ENCODE measurements at places on chromosomes 16 and 17.

DNA sequence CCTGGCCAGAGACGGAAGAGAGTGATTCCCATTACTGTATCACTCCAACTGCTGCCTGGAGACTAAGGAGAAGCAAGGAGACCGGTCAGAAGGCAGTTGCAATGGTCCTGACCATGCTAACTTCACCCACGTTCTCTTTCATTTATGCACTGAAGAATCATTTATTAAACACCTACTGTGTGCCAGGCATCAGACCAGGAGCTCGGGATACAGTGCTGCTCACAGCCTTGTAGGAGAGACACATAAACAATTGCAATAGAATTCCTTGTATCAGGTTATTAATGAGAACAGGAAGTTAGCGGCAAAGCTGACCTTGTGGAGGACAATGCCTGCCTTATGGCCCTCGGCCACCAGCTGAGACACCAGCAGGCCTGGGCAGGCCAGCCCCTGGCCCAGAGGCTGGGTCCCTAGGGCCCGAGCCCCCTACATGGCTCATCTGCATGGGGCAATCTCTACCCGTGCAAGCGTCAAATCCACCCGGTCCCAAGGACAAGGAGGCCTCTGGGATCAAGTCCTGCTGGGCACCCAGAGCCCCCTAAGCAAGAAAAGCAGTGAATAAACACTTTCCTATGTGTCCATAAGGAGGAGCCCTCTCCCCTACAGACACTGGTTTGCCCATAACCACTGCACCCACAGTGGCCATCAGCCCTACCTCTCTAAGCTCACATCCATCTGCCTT is 8.6 kb upstream of the ENPP7 start:
- peak; percentile 65 for DNase-seq

- DNase-seq, result no peak
These were observed 51.4 kb downstream of the RAP1GAP2 start for GRCh38 chr17:2847381-2848333.

DNA sequence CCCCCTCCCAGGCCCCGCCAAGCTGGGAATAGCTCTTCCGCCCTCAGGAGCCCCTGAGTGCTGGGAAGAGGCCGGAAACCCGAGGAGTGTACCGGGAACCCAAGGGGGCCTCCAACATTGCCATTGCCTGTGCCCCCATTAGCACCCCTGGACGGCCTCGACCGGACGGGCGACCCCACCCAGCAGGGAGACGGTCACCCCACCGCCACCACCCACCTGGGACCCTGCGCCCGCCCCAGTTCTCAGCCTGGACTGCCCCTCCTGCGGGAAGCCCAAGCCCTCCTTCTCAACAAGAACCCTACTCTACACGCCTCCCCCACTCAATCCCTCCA is 2.0 kb downstream of the CARHSP1 start:
- no peak for DNase-seq

- DNase-seq, result peak; percentile 30
These were observed 55.1 kb upstream of the CNTNAP4 start for GRCh38 chr16:76222087-76222486.

- no peak for DNase-seq
These were observed 15.3 kb downstream of the NLK start for GRCh38 chr17:28057731-28058246.

GRCh38 chr17:17149520-17150447 is 56.3 kb downstream of the PLD6 start:
- DNase-seq, result no peak

DNA sequence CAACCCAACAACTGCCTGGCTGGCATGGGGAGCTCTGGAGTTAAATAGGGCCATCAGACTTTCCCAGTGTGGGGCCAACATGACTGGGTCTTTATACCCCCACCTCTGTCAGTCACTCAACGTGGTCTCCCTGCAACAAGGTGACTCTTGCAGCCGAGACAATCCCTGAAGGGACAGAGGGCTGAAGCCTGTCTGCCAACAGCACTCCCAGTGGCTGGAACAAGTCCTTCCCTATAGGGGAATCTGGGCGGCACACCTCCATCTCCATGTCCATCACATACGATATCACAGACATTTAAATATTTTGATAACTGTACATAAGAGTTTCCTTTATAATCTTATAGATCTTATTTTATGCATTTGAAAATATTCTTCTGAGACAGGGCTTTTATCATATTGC is 4.8 kb upstream of the MAPT start:
- no peak for DNase-seq

- no peak for DNase-seq
These were observed 1396.2 kb downstream of the CDH8 start for GRCh38 chr16:60640038-60640437.

DNA sequence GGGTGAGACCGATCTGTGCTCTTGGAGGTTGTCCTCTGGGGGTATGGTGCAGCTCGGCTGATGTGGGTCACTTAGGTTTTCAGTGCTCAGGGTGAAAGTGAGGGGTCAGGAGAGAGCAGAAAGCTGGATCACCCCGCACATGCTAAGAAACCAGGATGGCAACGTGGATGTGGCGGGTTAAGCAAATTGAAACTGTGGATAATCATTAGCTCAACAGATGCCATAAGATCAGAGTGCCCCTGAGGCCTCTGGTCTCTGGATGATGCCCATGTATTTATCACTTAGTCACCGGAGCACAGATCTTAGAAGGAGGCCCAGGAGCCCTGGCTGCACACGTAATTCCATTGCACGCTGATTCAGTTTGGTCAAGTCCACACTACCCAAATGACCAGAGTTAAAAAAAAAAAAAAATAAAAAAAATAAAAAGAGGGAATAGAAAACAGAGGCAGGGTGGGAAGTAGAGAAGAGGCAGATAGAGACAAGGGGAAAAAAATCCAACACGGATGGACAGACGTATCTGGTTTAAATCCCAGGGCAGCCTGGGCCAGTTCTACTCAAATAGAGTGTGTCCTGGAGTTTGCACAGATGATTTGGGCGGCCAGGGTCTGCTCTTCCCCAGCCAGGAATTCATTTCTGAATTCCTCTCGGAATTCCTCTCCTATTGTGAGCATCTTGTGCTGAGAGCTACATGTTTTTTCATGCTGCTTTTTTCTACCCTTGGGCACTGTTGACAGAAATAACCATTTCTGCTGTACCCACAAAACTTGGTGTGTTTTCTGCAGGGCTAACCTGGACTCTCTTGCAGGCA is 378.3 kb downstream of the CPPED1 start:
- DNase-seq, result no peak

DNA sequence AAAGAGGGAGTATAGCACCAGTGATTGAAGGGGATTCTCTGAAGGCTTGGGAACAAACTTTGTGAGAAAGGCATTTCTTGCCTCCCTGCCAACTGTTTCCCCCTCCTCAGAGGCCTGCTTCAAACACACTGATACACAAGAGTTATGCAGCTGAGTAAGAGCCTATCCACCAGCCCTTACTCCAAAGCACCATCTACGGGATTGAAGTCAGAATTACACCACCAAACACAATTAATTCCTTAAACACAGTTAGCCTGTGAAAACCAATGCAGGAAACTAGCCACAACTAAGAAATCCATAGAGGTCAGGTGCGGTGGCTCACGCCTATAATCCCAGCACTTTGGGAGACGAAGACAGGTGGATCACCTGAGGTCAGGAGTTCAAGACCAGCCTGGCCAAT is 138.3 kb downstream of the SHCBP1 start:
- DNase-seq, result no peak

- no peak for DNase-seq
These were observed 412 bp upstream of the ADGRG3 start for GRCh38 chr16:57667526-57668262.

- DNase-seq, result no peak
These were observed 335.6 kb upstream of the ASIC2 start for GRCh38 chr17:33628500-33629346.

- peak; percentile 85 for DNase-seq
These were observed 10.0 kb downstream of the MMP15 start for GRCh38 chr16:58035356-58036170.

GRCh38 chr17:6666077-6666521 is 14.5 kb downstream of the C17orf100 start:
- peak; percentile 74 for DNase-seq

- no peak for DNase-seq
These were observed 112.8 kb upstream of the PSMD7 start for GRCh38 chr16:74183601-74184360.

DNA sequence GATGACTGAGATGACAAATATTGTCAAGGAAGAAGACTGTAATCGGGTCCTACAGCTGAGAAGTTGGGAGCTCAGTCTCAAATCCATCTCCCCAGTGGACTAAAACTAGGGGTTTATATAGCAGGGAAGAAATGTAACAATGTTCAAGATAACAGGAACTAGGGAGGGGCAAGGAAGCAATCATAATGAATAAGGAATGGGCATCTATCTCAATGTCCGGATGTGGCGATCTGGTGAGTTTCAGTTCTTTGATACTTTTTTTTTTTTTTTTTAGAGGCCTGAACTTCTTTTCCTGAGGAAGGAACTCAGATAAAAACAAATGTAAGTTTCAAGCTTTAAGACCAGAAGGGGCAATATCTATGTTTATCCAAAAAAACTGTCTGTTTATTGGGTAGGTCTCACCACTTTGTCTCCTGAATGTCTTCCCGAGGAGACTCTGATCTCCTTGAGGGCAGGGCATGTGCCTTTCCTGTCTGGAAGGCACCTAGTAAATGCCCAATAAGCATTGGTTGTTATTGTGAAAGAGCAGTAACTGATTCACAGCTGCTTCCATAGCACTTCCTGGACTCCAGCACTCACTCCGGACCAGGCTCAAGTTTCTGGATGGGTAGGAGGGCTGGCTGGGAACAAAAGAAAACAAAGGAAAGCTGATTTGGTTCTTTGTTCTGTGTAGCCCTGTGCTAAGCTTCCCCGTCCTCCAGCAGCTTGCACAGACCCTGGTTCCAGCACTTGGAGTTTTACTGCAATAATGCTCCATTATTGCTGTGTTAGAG is 51.9 kb downstream of the MEOX1 start:
- no peak for DNase-seq
